ENCODE measurements at places on chromosomes 1 and 21.

- DNase-seq, result no peak
Observed at GRCh38 chr1:180917306-180918065, 4.8 kb downstream of the KIAA1614 start.

DNA sequence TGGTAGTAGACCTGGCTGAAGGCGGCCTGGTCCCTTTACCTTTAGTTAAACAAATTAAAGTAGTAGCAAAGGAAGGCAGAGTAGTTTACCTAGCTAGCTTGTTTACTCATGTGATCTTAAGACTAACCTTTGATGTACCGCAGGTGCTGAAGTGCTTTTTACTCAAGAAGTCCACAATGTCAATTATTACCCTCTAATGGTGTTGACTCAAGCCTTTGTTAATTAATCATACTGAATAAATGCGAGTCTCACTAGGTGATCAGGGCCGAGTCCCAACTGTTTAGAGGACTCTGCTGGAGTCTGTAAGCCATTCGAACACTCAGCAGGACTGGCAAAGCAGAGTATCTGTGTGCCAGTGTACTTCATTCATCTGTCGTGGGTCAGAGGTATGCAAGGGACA, 381.1 kb upstream of the NCAM2 start:
- DNase-seq, result no peak

DNA sequence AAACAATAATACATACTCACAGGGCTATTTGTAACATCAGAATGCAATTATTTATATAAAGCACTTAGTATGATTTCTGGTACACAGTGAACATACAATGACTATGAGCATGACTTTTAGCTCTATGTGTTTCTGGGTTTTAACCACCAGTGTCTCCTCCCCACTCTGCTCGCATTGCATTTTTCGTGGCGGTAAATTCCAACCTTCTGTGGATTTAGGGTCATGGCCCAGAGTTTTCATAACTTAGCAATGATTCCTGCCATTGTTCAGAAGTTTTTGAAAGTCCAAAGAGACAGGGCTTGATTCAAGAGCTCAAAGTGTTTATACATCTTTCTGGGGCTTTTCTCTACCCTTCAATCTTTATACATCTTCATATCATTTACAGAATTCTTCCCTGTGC, 191.3 kb downstream of the BACH1 start:
- DNase-seq, result no peak

GRCh38 chr1:118185084-118185832, at the start of gene SPAG17:
Gene SPAG17, minus strand, starts transcription at chr1:118185228. Its CDS starts 71 bp downstream, at chr1:118185157.
- no peak for DNase-seq

DNA sequence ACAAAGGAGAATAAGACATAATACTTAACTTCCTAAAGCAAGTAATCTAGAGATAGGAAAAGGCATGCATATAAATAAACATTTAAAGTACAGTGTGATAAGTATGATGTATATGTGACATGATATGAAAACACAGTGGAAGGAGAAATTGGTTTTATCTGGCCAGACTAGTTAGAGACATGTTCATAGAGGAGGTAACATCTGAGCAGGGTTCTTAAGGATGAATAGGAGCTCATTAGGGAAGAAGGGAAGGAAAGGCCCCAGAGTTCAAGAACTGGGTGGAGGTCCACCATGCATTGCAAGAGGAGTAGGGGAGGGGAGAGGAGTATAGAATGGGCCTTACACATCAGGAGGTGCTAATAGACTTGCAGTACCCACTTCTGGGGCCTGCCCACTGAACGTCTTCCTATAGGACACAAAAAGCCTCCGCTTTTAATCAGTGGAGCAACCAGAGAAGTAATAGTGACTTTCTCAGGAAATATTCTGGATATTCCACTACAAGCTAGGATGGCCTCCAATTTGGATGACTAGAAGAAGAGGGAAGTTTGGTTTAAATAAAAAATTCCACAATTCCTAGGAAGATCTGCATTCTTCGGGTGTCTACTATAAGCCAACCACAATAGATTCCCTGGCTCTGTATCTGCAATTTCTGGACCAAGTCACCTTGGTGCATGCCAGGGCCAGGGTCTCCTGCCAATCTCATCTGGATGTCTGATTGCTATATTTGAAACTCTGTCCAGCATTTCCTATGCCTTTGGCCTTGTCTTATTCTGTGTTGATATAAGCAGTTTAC, 41.9 kb downstream of the NGF start:
- DNase-seq, result no peak

DNA sequence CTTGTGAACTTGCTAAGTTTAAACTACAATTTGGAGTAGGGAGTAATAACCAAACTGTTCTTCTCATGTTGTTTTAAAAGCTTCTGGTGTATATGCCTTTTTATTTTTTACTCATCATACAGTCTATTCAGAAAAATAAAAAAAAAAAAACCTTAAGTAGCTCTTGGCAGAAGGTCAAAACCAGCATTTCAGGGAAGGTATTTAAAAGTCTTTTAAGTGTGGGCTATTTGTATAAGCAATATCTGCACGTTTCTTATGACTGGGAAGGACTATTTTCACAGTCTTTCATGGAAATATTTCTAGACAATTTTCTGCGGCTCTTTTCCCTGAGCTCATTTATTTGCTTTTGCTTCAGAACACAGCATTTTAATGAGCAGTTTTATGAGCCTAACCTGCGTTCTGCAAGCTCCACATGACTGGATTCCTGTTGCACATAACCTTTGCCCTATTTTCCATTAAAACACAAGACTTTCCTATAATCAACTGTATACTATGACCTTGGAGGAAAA, 60.9 kb upstream of the C1orf105 start:
- peak; percentile 7 for DNase-seq

DNA sequence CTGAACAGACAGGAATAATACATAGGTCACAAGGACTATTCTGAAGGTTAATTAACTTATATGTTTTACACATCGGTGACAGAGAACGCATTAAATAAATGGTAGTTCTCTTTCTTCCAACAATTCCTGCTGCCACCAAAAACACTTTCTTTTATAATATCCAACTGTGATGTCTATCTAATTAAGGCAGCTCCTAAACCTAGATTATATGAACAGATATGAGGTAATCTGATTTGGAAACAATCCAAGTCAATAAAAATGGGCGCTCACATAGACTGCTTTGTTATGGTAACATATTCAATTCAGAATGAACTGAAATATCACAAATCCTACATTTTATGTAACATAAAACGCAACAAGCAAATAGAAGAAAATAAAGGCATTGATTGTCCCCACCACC, 16.0 kb downstream of the CYYR1 start:
- DNase-seq, result no peak

DNA sequence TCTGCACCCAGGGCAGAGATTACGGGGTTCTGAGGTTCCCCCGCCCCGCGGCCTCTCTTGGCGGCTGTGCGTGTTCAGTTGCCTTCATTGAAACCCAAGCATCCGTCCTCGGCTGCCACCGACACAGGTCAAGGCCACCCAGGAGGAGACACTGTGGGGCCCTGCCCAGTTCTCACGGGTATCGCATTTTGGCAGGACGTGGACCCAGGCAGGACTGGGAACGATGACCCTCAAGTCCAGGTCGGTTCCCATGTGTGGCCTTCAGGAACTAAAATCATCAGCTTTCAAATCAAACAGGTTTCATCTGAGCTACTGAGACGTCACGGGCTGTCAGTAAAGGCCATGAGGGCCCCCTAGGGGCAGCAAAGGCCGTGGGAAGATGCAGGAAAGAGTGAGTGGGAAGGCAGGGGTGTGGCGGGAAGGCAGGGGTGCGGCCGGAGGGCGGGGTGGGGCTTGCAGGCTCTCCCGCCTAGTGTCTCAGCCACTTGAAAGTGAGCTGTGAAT, 7.0 kb upstream of the C1orf174 start:
- DNase-seq, result no peak
